Inflammatory macrophage treated with lipopolysaccharide for 1 hour (primary cell): ENCODE measurements at places on chromosomes 3 and 15.

GRCh38 chr3:186251948-186252619, 110.0 kb downstream of the DGKG start:
- no peak for DNase-seq

DNA sequence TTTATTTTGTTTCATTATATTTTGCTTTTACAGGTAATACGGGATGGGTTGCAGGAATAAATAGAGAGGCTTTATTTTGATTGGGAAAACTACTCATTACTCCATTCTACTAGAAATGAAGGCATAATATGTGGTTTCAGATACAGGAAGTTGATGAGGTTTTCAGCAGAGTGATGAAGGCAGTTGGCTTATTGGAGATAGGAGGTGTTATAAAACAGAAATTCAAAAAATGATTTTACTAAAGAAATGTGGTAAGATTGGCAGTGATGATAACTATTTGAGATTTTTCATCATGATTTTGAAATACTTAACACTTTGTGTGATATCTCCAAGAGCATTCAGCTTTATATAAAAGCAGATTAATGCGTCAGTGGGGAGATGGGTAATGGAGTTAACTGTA, 1445.7 kb upstream of the CADM2 start:
- no peak for DNase-seq

- peak; percentile 33 for DNase-seq
Measured at GRCh38 chr15:67931861-67932260, 92.0 kb upstream of the RNU6-1 start.

DNA sequence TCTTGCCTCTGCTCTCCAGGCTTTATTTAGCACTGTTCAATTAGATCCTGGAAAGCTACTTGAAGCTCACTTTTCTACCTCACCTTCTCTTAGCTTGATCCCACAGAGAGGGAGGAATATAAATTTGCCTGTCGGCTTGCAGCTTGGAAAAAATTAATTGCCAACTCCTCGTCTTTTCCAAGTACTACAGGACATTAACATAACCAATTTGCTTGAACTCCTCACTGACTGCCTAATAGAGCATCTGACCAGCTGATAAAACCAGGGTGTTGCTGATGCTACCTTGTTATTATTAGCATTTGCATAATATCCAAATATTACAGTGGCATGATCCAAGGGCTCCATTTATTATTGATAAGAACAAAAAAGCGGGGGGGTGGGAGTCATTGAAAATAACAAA, 561.8 kb downstream of the MCTP2 start:
- DNase-seq = no peak

- DNase-seq = no peak
Measured at GRCh38 chr15:63380151-63380807, 1.4 kb downstream of the CA12 start.
